ENCODE measurements at places on chromosomes 11 and 22. TPM values are rescaled to one million over a fixed set of nuclear protein-coding genes. Genes with fewer than 3 reads are reported as not detected.

- H3K27me3 ChIP-seq: peaks cover 6% of the 10 kb centered on the region
- DNase-seq: peak; percentile 43
- no peak overlapping the region for H3K4me3 ChIP-seq
- no peaks in the 10 kb centered on the region for H3K4me1 ChIP-seq
- H3K36me3 ChIP-seq: no peaks in the 10 kb centered on the region
Measured at GRCh38 chr11:1399386-1400316, 9.9 kb downstream of the BRSK2 start.

DNA sequence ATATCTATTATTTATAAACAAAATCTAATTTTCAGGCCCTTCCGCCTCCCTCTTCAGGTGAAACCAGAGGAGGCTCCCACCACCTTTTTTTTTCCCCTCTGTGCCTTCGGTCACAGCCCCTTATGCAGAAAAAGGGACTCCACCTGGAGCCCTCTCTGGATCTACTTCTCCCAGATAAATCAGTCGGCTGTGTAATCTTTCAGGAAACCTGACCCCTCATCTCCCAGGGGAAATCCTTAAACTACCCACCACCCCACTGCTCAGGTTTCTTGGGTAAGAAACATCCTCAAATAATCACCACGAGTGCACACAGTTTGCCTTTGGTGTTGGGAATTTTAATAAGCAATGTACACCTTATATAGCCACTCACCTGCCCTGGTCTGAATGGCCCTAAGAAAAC is 104.2 kb downstream of the NAV2 start:
- no peaks in the 10 kb centered on the region for H3K36me3 ChIP-seq
- H3K27ac ChIP-seq: no peak overlapping the region
- no peak overlapping the region for H3K4me3 ChIP-seq

GRCh38 chr22:49692499-49693225 is 135.0 kb downstream of the BRD1 start:
- no peaks in the 10 kb centered on the region for H3K36me3 ChIP-seq
- H3K27me3 ChIP-seq: peaks cover 4% of the 10 kb centered on the region
- DNase-seq: no peak
- no peaks in the 10 kb centered on the region for H3K4me1 ChIP-seq

- H3K4me3 ChIP-seq: peak overlapping the region; percentile 72
- peak; percentile 58 for DNase-seq
- H3K36me3 ChIP-seq: peaks cover 7% of the 10 kb centered on the region
- no peaks in the 10 kb centered on the region for H3K27me3 ChIP-seq
- peaks cover 11% of the 10 kb centered on the region for H3K4me1 ChIP-seq
- peak overlapping the region; percentile 93 for H3K27ac ChIP-seq
Measured at GRCh38 chr11:1839924-1840779, 1.4 kb downstream of the TNNI2 start.

GRCh38 chr22:39238561-39238960 is 6.2 kb downstream of the PDGFB start:
- no peak for DNase-seq
- H3K27ac ChIP-seq: peak overlapping the region; percentile 87
- H3K27me3 ChIP-seq: no peaks in the 10 kb centered on the region
- H3K4me1 ChIP-seq: peaks cover 88% of the 10 kb centered on the region
- no peaks in the 10 kb centered on the region for H3K36me3 ChIP-seq

DNA sequence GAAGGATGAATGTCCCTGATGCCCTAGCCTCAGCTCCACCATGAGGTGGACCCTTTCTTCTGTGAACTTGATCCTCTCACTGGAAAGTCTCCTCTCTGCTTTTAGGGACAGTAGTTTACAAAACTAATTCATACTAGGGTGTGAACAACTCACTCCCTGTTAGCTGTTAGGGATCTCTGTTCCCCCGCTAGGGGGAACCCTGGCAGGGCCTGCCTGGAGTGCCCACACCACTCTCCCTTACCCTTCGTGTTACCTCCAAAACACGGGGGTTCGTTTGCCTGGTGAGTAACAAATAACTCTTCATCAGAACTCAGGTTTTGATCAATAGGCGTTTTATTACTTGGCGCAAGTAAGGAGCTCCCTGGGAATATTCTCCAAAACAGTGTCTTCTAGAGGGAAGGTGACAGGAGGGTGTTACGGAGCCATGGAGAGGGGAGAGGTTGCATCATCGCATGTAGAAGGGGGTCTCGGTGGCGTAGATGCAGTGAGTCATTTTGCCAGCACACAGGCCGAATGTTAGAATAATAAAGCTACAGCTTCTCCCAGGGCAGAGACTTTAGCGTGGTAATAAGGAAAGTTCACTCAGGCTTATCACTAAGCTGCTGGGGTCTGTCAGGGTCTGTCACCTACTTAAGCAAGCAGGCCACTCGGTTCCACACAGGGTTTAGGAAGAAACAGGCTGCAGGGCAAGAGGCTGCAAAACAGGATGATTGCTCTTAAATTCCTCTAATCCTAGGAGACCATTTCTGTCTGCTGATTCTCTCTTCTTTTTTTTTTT is 45.8 kb downstream of the C11orf96 start:
- H3K4me3 ChIP-seq: no peak overlapping the region
- peaks cover 41% of the 10 kb centered on the region for H3K4me1 ChIP-seq
- DNase-seq: no peak
- no peaks in the 10 kb centered on the region for H3K27me3 ChIP-seq
- no peaks in the 10 kb centered on the region for H3K36me3 ChIP-seq
- peak overlapping the region; percentile 72 for H3K27ac ChIP-seq

- H3K36me3 ChIP-seq: no peaks in the 10 kb centered on the region
Measured at GRCh38 chr11:33147559-33147958, 13.7 kb downstream of the CSTF3 start.

DNA sequence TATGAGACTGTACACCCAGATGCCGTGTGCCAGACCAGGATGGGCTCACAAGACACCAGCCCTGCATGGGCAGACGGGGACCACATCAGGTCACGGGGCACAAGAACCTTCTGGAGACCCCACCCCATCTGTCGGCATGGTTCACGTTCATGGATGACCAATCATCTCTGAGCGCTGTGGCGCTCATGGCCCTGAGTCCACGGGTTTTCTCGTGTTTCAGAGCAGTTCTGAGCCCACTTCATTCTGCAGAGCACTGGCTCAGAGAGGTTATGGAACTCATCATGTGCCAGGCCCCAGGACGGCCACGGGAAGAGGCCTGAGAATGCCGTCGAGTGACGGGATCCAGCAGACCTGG is 63.0 kb upstream of the PPARA start:
- peaks cover 98% of the 10 kb centered on the region for H3K4me1 ChIP-seq
- H3K4me3 ChIP-seq: peak overlapping the region; percentile 48
- peaks cover 17% of the 10 kb centered on the region for H3K36me3 ChIP-seq
- H3K27ac ChIP-seq: peak overlapping the region; percentile 98

DNA sequence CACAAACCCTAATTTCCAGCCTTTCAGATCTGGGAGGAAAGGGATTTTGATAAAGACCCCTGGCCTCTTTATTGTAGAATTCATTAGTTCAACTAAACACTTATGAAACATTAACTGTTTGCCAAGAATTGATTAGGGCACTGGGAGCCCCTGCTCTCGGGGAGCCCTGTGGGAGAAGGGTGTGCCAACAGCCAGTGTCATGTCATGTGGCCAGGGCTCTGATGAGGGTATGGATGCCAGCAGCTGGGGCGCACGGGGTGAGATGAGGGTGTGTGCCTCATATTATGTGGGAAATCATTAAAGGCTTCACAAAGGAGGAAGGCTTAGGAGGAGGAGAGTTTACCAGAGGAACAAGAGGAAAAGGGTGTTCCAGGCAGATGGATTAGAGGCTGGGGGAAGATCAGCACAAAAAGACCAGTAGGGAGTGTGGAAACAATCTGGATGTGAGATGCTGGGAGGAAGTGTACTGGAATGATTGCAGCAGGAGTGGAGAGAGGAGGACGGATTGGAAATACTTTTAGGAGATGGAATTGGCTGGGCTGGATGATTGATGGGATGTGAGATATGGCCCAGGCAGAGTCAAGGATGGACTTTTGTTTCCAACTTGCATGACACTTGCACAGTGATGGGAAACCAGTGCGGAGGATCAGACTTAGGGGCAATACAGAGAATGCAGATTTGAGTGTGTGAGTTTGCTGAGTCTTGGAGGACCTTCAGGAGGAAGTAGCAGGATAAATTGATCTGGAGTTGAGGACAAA is 137.8 kb downstream of the CSNK2A3 start:
- H3K27ac ChIP-seq: no peak overlapping the region
- no peak for DNase-seq

- no peak for DNase-seq
- H3K36me3 ChIP-seq: no peaks in the 10 kb centered on the region
- no peak overlapping the region for H3K4me3 ChIP-seq
- H3K4me1 ChIP-seq: no peaks in the 10 kb centered on the region
- no peak overlapping the region for H3K27ac ChIP-seq
Measured at GRCh38 chr22:49230194-49230577, 597.5 kb downstream of the BRD1 start.

- no peak overlapping the region for H3K27ac ChIP-seq
- H3K4me3 ChIP-seq: no peak overlapping the region
- H3K4me1 ChIP-seq: no peaks in the 10 kb centered on the region
- H3K36me3 ChIP-seq: no peaks in the 10 kb centered on the region
- H3K27me3 ChIP-seq: no peaks in the 10 kb centered on the region
Measured at GRCh38 chr11:33387996-33388395, 130.8 kb downstream of the HIPK3 start.

DNA sequence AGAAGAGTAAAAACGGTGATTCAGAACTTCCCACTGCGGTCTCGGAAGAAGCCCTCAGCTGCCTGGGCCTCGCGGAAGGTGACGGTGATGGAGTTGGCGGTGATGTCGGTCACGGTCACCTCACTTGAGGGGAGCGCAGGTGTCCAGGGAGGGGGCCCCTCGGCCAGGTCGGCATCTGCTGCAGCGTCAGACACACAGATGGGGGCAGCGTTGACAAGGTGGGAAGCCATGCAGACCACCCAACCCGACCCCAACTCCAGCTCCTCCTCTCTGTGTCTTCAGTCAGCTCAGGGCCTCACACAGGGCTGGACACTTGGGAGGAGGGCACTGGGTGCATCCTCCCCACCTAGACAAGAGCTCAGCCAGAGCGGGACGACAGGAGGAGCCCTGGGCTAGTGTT is 18.6 kb downstream of the CBX7 start:
- no peak for DNase-seq
- no peak overlapping the region for H3K27ac ChIP-seq
- H3K27me3 ChIP-seq: no peaks in the 10 kb centered on the region
- no peaks in the 10 kb centered on the region for H3K4me1 ChIP-seq
- H3K4me3 ChIP-seq: no peak overlapping the region

- H3K4me3 ChIP-seq: no peak overlapping the region
- no peak for DNase-seq
- no peak overlapping the region for H3K27ac ChIP-seq
- no peaks in the 10 kb centered on the region for H3K27me3 ChIP-seq
- no peaks in the 10 kb centered on the region for H3K36me3 ChIP-seq
Measured at GRCh38 chr11:132020001-132020400, 649.6 kb downstream of the NTM start.

- peaks cover 5% of the 10 kb centered on the region for H3K27me3 ChIP-seq
- H3K36me3 ChIP-seq: no peaks in the 10 kb centered on the region
- peaks cover 4% of the 10 kb centered on the region for H3K4me1 ChIP-seq
- no peak overlapping the region for H3K27ac ChIP-seq
- no peak overlapping the region for H3K4me3 ChIP-seq
Measured at GRCh38 chr22:37742376-37743171, 45.7 kb downstream of the TRIOBP start.

- no peak overlapping the region for H3K27ac ChIP-seq
- DNase-seq: no peak
Measured at GRCh38 chr11:95327273-95327948, 96.4 kb upstream of the SESN3 start.

DNA sequence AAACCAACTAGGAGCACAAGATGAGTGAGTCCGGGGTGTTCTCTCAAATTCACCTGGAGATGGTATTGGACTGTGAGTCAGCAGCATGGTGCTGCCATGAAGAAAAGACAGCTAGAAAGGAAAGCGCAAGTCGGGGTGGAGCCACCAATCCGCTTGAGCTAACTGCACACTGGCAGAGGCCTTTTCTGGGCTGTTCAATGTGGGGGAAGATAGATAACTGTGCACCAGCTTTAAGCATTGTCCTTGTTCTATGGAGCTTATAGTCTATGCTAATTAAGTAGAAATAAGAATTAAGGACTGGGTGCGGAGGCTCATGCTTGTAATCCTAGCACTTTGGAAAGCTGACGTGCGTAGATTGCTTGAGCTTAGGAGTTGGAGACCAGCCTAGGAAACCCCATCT is 21.9 kb upstream of the SORL1-AS1 start:
- H3K27ac ChIP-seq: no peak overlapping the region
- H3K4me1 ChIP-seq: no peaks in the 10 kb centered on the region
- no peak overlapping the region for H3K4me3 ChIP-seq
- no peak for DNase-seq
- H3K36me3 ChIP-seq: no peaks in the 10 kb centered on the region

The WNT11 gene
- 6.4 TPM for total RNA-seq

The GGT5 gene
- 7.7 TPM for total RNA-seq

The AHNAK gene
- total RNA-seq: 443 TPM

The CNTN5 gene
- not detected for total RNA-seq

The MUC5AC gene
- 0.02 TPM for total RNA-seq

The SUSD2 gene
- total RNA-seq: 1.8 TPM

The SEPTIN3 gene
- 0.06 TPM for total RNA-seq

The TTC36 gene
- total RNA-seq: 1.2 TPM

Measured in psoas muscle (tissue), 8 donors.